Stimulated activated CD8-positive, alpha-beta memory T cell treated with anti-CD3 and anti-CD28 coated beads, Interleukin-4, amount 100 ng/mL, for 1 hour (primary cell): ENCODE measurements at places on chromosomes 12 and 14.

- DNase-seq, result no peak
Observed at GRCh38 chr14:58078471-58078870, 73.5 kb downstream of the ARMH4 start.

DNA sequence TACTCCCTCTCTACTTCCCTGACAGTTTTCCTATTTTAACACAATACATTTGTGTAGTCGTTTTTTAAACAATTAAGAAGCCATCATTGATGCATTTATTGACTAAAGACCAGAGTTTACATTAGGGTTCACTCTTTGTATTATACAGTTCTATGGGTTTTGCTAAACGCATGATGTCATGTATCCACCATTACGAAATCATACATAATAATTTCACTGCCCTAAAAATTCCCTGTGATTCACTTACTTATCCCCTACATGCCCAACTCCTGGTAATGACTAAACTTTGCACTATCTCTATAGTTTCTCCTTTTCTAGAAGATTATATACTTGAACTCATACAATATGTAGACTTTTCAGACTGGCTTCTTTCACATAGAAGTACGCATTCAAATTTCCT is 1016.5 kb upstream of the FOXG1 start:
- DNase-seq, result no peak

- DNase-seq, result no peak
Observed at GRCh38 chr12:90233168-90234100, 524.8 kb upstream of the ATP2B1 start.

- DNase-seq, result no peak
Observed at GRCh38 chr12:120886199-120887018, 17.7 kb downstream of the SPPL3 start.

DNA sequence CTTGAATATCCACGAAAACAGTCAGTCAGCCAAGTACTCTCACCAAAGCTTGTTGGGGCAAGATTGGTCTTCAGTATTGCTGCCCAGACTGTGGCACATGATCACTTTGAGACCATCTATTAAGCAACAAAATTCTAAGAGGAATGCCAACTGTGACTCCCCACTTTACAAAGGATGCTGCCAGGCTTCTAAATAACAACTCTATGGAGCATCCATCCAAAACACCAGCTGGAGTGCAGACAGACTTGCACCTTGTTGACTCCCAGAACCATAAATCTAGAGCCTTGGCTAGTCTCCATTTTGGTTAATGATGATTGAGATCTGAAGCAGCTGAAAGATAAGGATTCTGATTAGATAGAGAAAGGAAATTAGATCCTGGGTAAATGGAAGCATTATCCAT is 132.8 kb downstream of the DIO2 start:
- no peak for DNase-seq

- peak; percentile 13 for DNase-seq
Observed at GRCh38 chr12:12008931-12009611, 61.7 kb upstream of the BCL2L14 start.

DNA sequence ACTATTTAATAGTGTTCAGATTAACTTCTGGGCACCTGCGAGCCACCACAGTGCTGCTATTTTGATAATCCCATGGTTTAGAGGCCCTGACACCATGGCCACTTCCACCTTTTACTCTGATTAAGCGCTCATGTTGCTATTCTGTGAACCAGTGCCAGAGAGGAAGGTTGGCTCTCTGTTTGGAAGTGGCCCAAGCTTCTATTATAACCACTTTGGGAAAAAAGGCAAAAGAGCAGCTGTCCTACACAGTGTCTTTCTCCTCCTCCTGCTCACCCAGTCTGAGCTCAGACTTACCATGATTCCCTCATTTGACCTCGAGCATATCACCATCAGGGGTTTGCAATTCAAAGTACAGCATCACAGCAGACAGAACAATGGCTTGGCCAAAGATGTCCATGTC is 23.3 kb downstream of the DYRK2 start:
- DNase-seq, result no peak

DNA sequence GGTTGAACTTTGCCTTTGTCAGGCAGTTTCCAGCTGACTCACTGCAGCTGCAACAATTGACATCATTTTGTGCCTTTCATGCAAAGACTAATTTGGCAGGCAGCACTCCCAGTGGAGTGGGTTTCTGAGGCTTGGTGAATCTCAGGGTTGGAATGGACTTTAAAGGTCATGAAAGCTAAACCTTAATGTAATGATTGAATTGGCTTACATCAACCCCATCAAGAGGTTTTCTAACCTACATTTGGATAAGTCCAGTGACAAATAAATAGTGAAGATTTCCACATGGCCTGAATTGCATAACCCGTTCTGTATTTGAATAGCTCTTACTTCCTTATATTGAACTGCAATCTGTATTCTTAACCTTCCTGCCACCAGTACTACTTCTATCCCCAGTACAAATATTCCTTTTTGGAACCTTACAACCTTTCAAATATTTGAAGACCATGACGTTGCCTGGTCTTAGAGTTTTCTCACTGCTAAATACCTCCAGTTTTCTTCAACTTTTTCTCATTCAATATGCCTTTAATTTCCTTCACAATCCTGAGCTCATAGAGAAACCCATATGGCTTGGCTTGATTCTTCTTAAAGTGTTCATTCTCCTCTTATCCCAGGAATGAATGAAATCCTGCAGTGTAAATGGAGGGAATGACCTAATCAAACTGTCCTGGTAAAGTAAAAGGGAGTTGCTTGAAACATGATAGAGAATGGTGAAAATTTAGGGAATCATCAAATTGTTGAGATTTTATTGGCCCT is 168.1 kb upstream of the NOVA1 start:
- DNase-seq, result no peak

GRCh38 chr14:100530270-100531072 is 56.7 kb downstream of the BEGAIN start:
- DNase-seq, result no peak

DNA sequence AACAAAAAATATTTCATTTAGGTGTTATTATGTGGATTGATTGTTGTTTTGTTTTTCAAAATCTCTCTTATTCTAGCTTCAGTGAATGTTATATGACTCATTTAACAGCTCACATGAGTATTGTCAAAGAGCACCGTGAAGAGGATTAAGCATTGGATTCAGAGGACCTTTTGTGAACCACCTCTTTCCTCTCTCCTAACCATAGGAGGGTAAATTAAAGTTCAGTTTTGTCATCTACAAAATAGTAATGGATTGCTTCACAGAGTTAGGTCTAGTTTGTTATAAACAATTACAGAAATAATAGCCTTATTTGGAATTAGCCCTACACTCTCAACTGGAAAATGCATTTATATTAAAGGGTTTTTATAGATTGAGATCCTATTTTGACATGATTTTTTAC is 962 bp upstream of the KERA start:
- DNase-seq, result no peak

DNA sequence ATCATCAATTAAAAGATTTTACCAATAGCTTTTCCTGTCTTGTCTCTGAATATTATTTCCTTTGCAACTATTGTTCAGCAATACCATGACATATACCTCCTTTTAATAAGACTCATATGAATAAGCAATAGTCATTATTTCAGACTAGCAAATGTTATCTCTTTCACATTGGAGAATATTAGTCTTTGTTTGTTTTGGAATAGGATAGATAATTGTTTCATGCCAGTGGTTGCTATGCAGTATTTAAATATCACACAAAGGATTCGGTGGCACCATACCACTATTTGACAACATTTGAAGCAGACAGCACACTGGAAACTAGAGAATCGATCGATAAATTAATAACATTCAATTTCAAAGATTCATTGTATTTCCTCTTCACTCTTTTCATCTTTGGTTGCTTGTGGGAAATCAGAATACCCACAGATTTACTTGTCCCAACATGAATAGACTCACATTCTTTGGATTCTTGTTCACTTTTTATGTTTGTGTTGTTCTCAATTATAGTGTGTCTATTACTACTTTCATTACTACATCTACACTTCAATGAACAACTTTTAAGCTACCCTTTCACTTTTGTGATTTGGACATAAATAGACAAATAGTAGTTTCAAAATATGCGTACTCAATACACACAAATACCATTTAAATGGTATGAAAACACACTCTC is 42.7 kb upstream of the TBPL2 start:
- no peak for DNase-seq

- DNase-seq, result no peak
Observed at GRCh38 chr14:85426068-85426935, 103.6 kb upstream of the FLRT2 start.

DNA sequence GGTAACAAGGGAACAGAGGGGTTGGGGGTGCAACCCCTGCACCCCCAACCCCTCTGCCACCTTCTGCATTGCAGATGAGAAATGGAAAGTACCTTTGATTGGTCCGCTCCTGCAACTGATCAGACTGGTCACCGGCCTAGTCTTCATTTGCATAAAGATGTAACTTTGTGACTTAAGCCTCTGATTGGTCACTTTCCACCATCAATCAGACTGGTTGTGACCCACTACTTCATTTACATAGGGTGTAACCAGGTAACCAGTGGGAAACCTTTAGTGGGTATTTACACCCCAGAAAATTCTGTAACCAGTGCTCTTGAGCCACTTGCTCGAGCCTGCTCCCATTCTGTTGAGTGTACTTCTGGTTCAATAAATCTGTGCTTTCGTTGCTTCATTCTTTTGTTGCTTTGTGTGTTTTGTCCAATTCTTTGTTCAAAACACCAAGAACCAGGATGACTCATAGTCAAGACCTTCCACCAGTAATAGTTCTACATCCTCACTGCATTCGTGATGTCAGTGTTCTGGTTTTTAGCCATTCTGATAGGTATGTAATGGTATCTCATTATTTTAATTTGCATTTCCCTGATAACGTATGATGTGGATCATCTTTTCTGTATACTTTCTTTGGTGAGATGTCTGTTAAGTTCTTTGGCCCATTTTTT is 30.8 kb downstream of the LEMD3 start:
- no peak for DNase-seq

- DNase-seq, result no peak
Observed at GRCh38 chr12:85946375-85946774, 72.3 kb downstream of the NTS start.

DNA sequence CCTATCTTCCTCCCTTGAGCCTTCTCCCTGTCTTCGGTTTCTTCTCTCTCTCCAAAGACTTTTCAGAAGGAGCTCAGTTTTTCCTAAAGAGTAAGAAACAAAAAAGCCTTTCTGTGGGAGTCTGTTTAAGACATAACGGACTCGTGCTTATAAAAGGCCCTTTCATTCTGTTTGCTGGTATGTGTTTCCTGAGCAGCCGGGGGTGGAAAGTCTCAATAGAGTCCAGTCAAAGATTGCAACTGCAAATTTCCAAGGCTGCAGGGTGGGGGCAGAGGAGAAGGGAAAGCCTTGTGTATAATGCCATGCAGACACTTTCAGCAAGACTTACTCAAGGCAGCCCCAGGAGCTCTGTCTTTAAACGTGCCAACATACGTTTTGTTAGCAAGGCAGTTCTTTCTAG is 62.2 kb downstream of the GNG2 start:
- DNase-seq, result no peak

DNA sequence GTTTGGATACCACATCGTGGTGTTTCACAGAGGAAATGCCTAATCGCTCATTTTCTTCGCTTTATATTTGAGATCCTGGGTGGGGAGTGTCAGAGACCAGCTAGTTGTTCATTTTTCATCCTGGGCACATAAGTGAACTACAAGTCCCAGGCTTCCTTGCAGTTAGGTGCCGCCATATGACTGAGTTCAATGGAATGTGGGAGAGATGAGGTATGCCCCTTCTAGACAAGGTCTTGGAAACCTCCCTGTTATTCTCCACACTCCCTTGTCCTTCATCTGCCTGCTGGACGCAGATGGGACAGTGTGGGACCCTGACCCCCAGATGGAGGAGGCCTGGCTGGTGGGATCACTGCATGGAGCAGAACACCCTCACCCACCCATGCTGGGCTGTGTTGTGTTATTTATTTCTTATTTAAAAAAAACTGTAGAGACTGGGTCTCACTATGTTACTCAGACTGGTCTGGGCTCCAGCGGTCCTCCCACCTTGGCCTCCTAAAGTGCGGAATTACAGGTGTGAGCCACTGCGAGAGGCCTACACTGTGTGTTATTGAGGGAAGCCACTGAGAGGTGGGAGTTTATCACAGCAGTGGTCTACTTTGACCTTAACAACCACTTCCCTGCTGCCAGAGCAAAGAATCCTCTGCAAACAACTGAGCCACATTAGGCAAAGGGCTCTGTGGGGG is 42.9 kb upstream of the VRK1 start:
- no peak for DNase-seq

DNA sequence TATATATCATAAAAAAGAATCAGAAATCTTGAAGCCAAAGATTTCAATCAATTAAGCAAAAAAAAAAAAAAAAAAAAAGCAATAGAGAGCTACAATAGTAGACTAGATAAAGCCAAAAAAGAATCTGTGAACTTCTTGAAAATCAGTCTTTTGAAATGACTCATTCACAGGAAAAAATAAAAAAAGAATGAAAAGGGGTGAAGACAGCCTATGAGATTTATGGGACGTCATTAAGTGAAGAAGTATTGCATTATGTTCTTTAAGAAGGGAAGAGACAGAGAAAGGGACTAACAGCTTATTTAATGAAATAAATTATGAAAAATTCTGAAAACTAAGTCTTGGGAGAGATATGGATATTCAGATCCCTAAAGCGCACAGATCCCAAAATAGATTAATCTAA is 103.8 kb downstream of the ACSS3 start:
- DNase-seq, result no peak

GRCh38 chr12:27382171-27382795 is 49.6 kb downstream of the BMAL2 start:
- no peak for DNase-seq

- DNase-seq, result no peak
Observed at GRCh38 chr12:130158754-130159059, 3.6 kb upstream of the FZD10 start.

GRCh38 chr12:109533487-109533740 is 39.9 kb downstream of the MMAB start:
- DNase-seq, result no peak

DNA sequence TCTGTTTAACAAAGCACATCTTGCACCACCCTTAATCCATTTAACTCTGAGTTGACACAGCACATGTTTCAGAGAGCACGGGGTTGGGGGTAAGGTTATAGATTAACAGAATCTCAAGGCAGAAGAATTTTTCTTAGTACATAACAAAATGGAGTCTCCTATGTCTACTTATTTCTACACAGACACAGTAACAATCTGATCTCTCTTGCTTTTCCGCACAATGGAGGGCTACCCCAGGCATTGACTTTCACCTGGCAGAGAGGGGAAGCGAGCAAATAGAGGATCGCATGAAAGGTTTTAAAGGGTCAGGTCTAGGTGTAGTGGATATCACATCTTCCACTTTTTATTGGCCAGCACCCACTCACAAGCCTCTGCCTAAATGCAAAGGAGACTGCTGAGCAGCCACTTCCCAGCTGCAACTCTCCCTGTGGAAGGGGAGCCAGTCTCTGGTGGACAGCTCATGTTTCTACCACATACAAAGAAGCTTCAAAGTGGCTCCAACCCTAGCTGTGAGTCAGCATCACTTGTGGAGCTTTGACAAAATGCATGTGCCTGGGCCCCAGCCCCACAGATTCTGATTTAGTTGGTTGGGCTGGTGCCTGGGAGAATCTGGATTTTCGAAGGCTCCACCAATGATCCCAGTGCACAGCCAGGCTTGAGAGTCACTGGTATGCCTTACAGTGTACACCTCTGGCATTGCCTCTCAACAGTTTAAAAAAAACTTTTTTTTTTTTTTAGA is 7.2 kb upstream of the FNTB start:
- DNase-seq, result no peak
